ENCODE measurements at places on chromosomes 3 and 15.

GRCh38 chr15:45265506-45265905 is 13.5 kb downstream of the SLC28A2 start:
- no peak for DNase-seq

DNA sequence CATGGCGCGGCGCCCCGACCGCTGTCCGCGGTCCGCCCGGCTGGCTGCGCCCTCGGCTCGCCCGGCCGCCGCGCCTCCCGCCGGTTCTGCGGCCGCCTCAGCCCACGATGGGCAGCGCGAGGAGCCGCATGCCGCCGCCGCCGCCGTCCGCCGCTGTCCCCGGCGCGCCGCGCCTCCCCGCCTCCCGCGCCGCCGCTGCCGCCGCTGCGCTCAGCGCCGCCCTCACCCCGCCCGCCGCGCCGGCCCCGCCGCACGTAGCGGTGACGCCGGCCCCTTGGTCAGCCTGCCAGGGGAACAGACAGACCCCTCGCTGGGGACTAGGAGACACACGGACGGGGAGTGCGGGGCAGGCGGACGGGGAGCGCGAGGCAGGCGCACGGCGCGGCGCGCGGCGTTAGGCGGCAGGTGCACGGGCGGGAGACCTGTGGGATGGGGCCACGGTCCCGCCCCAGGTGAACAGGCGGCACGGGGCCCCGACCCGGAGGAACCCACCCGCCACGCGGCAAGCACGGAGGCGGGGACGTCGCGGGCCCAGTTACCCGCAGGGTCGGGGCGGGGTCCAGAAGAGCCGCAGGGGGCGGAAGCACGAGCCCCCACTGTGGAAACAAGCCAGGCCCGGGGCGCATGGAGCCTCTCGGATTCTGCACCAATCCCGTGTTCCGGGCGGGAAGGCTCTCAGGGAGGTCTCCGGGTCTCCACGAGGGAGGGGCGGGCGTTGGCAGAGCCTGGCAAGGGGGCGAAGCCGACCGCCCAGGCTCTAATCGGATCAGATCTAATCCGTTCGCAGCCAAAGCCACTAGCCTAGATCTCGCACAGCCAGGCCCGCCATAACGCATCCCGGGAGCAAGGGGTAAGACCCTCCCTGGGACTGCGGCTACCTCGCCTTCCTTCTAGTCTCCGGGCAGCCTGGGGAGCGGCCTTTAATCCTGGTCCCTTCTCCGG is at the start of gene CSPG5:
Gene CSPG5, minus strand, starts transcription at position 175 of the 942 bp plus-strand sequence. Its CDS starts 172 bp downstream, at position 3.
- DNase-seq = no peak

DNA sequence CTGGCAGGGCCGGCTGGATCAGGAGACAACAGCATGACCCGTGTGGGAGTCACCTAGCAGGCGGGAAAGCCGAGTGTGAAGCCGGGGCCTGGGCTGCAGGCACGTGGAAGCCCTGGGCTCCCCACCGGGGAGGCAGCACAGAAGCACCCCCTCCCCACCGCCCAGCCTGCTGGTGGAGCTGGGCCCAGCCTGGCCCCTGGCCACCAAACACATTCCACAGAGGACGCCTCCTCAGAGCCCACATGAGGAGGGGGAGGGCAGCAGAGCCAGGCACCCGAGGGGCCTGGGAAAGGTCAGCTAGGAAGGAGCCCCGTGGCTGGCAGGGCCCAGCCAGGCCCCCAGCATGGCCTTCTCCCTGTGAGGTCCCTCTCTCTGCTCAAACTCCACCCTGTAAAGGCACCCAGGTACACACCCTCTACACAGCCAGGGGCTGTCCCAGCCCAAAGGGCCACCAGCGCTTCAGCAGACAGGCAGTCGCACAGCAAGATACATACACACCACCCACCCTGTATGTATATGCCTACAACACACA is 4.5 kb downstream of the PLXNB1 start:
- DNase-seq = no peak

DNA sequence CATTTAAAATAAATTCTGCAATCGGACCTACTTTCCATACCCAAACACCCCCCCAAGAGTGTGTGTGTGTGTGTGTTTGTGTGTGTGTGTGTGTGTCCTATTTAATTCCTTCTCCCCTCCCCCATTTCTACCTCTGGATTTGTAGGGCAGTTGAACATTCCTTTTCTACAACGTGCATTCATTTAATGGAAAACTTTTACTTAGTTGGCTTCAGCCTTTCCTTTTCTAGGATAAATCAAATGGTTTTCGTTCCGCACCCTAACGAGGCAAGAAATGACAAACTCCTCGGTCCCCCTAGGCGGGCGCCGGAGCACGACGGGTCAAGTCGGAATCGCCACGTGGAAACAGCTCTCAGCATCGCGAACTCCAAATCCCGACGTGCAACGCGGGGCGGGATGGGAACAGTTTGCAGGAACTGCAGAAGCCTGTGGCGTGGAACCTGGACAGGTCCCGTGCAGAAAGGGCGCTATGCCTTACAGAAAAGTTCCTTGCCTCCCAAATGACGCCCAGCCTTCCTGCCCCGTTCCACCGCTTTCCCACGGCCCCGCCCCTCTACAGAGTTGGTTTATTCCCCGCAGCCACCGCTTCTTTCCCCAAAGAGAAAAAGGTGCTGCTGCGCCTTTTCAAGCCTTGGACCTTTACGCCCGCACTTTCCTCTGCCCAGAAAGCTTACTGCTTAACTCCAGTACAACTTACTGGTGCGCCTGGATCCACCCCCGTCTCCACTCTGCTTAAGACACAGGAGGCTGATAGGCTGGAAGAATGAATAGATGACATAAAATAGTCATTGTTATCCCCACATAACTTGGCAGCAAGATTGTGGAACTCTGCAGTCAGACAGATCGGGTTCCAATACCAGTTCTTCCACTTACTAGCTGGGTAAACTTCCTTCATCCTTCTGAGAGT is 1.1 kb upstream of the EIF2B5 start:
- DNase-seq = peak; percentile 71

- no peak for DNase-seq
Measured at GRCh38 chr3:32872487-32873382, 54.9 kb downstream of the TRIM71 start.

GRCh38 chr15:96086164-96086563 is 244.3 kb upstream of the NR2F2 start:
- no peak for DNase-seq

GRCh38 chr3:149575961-149576564 is 81.8 kb downstream of the WWTR1 start:
- DNase-seq = peak; percentile 75

- DNase-seq = no peak
Measured at GRCh38 chr3:85304360-85304964, 345.7 kb downstream of the CADM2 start.

GRCh38 chr3:133295199-133295901 is 104.5 kb upstream of the BFSP2 start:
- DNase-seq = no peak

- no peak for DNase-seq
Measured at GRCh38 chr3:116734243-116734642, 24.7 kb downstream of the TUSC7 start.

DNA sequence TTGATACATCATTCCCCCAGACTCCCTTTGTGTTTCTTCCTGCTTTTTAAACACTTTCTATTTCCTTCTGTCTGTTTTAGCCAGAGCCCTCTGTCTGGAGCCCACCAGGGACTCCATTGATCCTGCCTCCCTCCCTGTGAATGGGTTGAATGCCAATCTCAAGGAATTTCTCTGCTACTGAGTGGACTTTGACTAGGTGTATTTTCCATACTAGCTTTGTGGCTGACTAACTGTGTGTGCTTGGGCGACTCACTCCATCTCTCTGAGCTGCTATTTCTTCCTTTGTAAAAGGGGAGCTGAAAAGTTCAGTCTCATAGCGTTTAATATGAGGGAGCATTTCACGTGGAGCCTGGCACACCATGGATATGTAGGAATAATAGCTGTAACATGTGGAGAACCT is 98.8 kb downstream of the EEFSEC start:
- DNase-seq = no peak

DNA sequence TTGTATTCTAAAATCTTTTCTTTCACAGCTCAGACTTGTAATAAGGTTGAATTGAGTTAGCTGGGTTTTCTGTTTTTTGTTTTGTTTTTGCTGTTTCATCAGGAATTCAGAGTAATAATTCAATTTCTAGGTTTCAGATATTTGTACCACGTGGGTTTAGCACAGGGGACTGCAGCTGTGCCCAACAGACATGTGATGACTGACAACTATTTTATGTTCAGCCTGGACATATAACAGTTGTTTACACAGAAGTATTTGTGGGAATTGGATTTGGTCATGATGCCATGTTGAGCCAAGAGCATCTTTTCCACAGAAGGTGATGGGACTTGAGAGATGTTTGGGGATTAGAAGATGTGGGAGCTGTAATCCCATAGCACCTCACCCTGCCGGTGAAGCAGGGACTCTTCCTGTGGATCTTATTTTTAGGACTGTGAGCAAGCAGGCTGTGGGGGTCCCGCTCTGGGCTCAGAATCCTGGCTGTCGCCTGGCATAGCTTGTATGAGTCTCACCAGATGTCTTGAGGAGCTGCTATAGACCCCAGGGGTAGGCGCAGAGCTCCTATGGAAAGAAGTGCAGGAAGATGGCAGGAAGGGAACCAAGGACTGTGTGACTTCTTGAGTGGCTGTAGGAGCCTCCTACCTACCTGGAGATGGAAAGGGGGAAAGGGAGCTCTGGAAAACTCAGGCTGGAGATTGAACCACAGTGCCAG is 23.7 kb downstream of the PXYLP1 start:
- no peak for DNase-seq

DNA sequence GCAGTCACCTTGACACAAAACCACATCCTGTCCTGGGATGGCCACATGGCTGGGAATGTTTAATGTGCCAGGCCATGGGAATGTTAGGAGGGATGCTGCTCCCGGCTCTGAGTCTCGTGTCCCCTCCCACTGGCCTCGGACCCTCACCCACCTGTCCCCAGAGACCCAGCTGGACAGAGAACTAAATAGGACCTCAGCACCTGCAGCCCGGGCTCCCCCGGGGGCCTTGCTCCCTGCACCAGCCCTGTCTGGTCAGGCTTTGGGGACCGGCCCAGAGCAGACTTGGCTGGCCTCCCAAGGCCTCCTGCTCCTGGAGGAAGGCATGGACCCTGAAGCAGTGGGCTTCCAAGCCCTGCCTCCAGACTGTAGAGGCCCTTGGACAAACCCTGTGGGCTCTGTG is 100.0 kb upstream of the IQSEC1 start:
- no peak for DNase-seq

DNA sequence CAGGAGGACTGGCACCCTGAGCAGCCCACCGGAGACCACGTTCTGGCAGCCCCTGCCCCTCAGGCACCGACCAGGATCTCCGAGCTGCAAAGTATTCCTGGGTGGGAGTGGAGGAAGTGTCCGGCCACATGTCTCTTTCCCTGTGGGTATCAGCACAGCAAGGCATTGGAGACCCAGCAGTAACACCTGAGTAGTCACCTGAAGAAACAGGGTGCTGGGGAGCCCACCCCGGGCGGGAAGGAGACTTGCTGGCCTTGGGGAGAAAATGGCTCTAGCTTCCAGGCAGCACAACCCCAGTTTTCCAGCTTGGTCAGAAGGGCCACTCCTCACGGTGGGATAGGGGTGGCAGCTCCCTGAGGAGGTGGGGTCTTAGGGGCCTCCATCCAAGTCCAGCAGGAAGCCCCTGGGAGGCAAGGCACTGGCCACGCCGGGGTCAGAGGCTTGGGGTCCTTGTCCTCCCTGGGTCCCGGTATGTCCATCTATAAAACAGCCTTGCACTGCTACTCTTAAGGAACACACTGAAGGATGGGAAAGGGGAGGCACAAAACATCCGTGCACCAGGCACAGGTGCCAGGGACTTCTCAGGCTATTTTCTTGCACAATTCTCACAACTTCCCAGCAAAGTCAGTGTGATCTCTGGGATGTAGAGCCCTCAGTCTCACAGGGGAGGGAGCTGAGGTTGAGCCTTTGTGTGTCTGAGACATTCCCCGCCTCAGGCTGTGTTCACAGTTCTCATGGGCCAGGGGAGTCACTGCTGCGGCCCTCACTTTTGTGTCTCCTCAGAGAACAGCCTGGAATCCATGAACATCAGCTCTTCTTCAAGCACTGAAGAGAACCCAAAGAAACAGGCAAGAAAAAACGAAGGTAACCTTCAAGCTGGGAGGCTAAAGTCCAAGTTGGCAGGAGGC is 11.9 kb downstream of the CFAP100 start:
- DNase-seq = no peak

DNA sequence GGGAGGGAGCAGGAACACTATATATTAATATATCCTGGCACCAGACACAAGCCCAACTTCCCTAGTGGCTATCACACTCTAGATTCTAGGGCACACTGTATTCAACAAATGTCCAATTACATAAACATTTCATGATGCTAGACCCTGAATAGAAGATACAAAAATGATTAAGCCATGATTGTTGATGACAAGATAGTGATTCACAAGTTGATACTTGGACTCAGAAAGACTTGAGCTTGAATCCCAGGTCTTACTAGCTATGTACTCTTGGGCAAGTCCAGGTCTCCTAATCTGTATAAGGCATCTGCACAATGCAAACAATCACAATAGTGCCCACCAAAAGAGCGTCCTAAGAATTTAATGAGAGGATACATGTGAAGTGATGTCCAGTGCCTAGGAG is 10.0 kb upstream of the SNTN start:
- no peak for DNase-seq

- DNase-seq = no peak
Measured at GRCh38 chr3:27679691-27680090, 42.4 kb downstream of the EOMES start.

DNA sequence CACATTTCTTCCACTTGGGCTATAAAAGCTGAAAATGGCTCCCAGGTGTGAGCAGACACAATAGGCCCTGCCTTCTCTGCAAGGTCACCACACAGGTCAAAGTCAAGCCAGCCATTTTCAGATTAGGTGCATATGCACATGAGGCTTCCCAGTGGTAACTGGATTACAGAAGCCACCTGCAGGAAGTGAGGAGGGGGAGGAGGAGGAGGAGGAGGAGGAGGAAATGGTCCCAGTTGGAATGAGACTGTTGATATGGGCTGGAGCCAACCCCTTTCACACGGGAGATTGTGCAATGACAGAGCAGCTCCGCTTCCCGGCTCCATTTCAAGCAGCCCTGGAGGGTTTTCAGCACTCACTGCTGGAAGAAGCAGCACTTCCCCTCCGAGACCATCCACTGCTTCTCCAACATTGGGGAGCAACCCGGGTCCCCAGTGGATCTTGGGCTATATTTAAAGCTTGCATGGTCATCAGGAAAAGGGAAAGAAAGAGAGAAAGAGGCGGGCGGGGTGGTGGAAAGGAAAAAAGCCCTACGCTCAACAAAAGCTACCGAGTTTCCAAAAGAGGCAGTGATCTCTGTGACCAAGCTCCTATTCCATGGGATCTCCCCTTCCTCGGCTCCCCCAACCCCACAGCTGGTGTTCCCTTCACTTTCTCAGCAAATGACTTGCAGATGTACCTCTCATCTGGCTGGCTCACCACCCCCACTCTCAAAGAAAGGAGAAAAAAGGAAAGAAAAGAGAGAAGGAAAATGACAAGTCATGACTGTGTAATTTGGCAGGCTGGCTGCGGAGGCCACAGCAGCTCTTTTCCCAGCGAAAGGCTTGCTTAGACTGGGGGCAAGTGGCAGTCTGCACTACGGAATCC is 58.3 kb downstream of the LRIG1 start:
- no peak for DNase-seq

- no peak for DNase-seq
Measured at GRCh38 chr3:104005815-104006214, 1360.9 kb upstream of the ALCAM start.

- DNase-seq = no peak
Measured at GRCh38 chr3:184174284-184174645, 390 bp upstream of the AP2M1 start.
